Left kidney (tissue), 8 donors: ENCODE measurements at places on chromosomes 2 and 18. TPM values are rescaled to one million over a fixed set of nuclear protein-coding genes. Genes with fewer than 3 reads are reported as not detected.
A peak's percentile ranks its signal among the peaks of the same experiment; 100 is the strongest.

The DLX1 gene
- 0.43 TPM for polyA plus RNA-seq

The MDH1B gene
- 13.6 TPM for polyA plus RNA-seq

The MC4R gene
- 0.35 TPM for polyA plus RNA-seq

The TMEM163 gene
- 1.6 TPM for polyA plus RNA-seq

The TTN gene
- polyA plus RNA-seq, result 1.2 TPM

The POMC gene
- 8.4 TPM for polyA plus RNA-seq

The KIF1A gene
- polyA plus RNA-seq, result 11.1 TPM

The MFSD2B gene
- polyA plus RNA-seq, result 2.4 TPM

GRCh38 chr2:214830794-214831346 lies 21.4 kb upstream of the BARD1 start:
- no peak for DNase-seq

GRCh38 chr2:149353421-149353820 lies 23.0 kb downstream of the LYPD6 start:
- no peak for DNase-seq

GRCh38 chr2:113167115-113167932 lies 6.4 kb upstream of the PSD4 start:
- no peak for DNase-seq

DNA sequence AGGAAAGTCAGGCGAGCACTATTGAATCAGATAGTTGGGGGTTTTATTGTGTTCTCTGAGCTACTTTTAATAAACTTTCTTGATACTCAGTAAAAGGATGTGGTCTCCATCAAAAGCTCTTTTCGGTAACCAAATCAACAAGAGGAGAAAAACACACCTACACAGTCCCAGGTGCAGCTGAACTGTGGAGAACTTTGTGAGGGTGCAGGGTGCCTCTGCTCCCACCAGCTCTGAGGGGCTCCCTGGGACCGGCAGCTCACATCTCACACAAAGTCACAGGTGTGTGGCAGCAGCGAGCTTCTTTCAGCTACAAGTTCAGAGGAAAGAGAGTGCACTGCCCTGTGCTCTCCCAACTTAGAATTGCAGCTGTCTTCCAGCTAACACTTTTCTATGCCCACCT lies 650.4 kb downstream of the RNF144A start:
- no peak for DNase-seq

- DNase-seq, result no peak
These were observed 488.4 kb upstream of the PIK3C3 start for GRCh38 chr18:41466436-41467160.

- DNase-seq, result no peak
These were observed 77.4 kb downstream of the PTGR3 start for GRCh38 chr18:75131381-75132000.

GRCh38 chr2:19189391-19189790 lies 169.0 kb downstream of the OSR1 start:
- no peak for DNase-seq

DNA sequence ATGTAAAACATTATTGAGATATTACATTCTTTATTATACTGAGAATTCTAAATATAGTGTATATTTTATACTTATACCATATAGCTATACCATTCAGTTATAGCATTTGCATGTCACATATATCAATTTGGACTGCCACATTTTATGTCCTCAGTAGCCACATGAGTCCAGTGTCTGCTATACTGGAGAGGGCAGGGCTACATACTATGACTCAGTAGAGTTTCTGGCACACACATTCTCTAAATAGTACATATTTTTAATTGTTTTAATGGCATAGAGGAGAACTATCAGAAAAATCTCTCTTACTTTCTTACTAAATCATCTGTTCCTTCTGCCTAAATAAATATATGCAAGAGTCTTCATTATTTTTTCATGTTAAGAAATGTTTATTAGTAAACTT lies 55.4 kb upstream of the COL5A2 start:
- no peak for DNase-seq

- DNase-seq, result no peak
These were observed 30.8 kb upstream of the TMEM214 start for GRCh38 chr2:27001950-27002349.

GRCh38 chr2:178829981-178830380 lies 22.8 kb upstream of the TTN start:
- DNase-seq, result no peak

- no peak for DNase-seq
These were observed 82.3 kb upstream of the XPO1 start for GRCh38 chr2:61620244-61621159.

DNA sequence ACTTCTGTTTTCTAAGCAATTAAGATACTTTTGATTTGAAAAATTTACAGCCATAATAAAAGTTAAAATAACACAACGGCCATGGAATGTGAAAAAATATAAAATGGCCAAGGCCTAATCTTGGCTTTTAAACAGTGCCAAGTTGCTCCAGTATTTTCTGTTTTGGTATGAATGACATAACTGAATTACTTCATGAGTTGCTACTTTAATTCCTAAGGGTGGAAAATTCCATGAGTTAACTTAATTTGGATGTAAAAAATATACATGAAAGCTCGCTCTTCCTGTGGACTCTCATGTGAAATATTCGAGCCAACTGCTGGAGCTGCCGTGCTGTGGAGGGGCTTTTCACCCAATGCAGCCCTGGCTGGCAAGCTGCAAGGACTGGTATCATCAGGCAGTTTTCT lies 286.0 kb upstream of the CCDC68 start:
- DNase-seq, result no peak

DNA sequence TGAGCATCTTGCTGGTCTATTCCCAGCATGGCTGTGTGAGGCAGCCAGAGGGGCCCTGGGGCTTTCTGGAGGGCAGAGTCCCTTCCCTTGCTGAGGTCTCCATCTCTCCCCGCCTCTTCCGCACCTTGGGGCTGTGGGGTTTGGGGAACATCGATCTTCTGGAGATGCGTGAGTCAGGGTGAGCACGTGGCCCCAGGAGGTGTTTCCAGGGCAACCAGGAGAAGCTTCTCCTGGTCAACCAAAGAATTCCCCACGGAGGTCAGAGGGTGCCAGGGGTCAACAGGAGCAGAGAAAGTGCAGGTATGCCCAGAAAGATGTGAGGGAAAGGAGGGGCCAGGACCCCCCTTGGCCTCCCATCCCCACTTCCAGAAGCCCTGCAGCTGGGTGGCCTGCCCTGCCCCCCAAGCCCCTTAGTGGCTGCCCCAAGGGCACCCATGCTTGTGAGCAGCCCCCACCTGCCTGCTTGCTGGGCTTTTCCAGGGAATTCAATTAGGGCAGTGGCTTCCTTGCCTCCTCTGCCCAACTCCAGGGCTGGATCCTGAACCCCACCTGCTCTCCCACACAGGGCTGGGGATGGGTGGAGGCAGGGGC lies 2.8 kb upstream of the PROM2 start:
- DNase-seq, result no peak

- no peak for DNase-seq
These were observed 275.6 kb upstream of the ID2 start for GRCh38 chr2:8406271-8406670.

GRCh38 chr2:128452024-128452411 lies 133.3 kb upstream of the HS6ST1 start:
- DNase-seq, result no peak

DNA sequence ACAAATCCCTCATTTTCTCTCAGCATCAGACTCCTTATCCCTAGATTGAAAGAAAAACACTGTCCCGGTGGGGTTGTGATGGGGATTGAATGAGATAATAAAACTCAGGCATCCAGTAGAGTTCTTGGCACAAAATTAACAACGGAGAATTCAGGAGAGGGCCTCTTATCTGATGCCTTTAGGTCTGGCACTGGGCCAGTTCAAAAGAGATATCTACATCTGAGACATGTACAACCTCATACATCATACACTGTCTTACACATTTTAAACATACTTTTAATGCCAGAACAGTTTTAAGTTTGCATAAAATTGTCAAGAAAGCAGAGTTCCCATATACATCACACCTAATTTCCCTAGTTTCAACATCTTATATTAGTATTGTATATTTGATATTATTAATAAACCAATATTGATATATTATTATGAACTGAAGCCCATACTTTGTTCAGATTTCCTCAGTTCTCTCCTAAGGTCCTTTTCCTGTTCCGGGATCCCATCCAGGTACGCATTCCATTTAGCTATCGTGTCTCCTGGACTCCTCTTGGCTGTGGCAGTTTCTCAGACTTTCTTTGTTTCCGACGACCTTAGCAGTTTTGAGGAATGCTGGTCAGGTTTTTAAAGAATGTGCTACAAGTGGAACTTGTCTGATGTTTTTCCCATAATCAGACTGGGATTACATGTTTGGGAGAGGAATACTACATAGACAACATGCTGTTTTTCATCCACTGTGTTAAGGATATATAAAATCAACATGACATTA lies 27.8 kb downstream of the NXPH2 start:
- no peak for DNase-seq

DNA sequence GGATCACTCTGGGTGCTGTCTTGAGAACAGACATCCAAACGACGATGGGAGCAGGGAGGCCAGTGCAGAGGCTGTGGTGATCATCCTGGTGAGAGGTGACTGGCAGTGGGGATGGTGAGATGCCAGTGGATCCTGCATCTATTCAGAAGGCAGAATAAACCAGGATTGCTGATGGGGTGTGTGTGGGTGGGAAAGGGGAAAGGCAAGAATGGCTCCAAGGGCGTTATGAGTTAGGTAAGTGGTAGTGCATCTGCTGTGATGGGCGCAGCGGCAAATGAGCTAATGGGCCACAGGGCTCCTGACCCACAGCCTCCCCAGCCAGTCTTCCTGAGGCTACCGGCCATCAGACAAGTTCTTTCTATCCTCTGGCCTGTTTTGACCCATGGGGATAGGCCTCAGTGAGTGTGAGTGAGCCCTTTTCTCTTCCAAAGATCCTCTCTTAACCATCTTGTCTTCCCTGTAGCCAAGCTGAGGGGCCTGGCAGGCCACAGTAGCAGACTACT lies 29.6 kb downstream of the SERTAD2 start:
- DNase-seq, result no peak

- DNase-seq, result no peak
These were observed 26.0 kb downstream of the SATB2 start for GRCh38 chr2:199431746-199432213.

DNA sequence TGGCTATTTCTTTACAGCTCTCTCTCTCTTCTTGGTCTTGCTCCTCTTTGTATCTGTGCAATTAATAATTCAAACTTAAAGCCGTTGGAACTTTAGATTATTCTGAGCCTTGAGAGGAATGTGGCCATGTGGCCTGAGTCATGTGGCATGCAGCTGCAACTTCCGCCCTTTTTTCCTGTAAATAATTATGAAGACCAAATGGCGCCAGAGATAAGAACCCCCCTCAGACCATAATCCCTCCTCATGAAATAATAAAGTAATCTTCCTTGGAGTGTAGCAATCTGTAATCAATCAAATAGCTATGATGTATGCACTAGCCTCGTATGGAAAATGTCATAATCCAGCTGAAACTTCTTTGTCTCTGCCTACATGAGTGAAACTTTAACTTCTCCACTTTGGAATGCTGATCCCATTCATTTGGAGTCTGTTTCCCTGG lies 13.5 kb upstream of the TWSG1 start:
- peak; percentile 35 for DNase-seq

- DNase-seq, result no peak
These were observed 22.8 kb downstream of the TRABD2A start for GRCh38 chr2:84858123-84858522.

- DNase-seq, result no peak
These were observed 143.8 kb downstream of the SH3BP4 start for GRCh38 chr2:235095569-235095968.

DNA sequence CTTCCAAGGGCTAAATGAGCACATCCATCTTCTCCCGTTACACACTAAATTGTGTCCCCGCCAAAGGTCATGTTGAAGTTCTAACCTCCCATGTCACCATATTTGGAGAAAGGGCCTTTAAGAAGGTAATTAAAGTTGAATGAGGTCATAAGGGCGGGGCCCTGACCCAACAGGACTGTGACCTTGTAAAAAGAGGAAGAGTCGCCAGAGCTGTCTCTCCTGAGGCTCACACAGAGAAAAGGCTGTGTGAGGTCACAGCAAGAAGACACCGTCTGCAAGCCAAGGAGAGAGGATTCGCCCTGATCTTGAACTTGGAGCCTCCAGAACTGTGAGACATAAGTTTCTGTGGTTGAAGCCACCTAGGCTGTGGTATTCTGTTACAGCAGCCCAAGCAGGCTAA lies 24.1 kb downstream of the TRABD2A start:
- no peak for DNase-seq

GRCh38 chr2:182649316-182649715 lies 66.7 kb upstream of the DNAJC10 start:
- no peak for DNase-seq

GRCh38 chr18:79916128-79916494 lies 35.3 kb downstream of the SLC66A2 start:
- no peak for DNase-seq

GRCh38 chr2:28378679-28379584 lies 13.7 kb upstream of the FOSL2 start:
- DNase-seq, result no peak

GRCh38 chr2:170235860-170236679 lies 58.1 kb downstream of the MYO3B start:
- peak; percentile 44 for DNase-seq

DNA sequence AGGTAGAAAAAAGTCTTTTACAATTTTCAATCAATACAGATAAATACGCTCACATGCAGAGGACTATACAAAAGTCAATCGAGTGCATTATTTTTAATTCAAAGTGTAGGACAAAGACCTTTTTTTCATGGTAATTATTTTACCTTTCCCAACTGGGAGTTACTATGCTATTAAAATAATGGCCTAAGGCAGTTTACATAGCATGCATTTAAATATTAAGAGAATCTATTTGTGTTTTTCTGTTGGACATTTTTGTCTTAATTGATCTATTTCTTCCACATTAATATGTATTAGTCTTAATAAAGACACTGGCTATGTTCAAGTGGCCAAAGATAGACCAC lies 130.2 kb upstream of the MAP3K20 start:
- no peak for DNase-seq

- DNase-seq, result no peak
These were observed 18.6 kb upstream of the CTLA4 start for GRCh38 chr2:203849010-203849409.

GRCh38 chr2:105455488-105456003 lies 56.7 kb upstream of the FHL2 start:
- DNase-seq, result no peak

- DNase-seq, result no peak
These were observed 57.7 kb upstream of the ERBB4 start for GRCh38 chr2:212596276-212596675.

GRCh38 chr2:236236559-236237452 lies 27.4 kb downstream of the ASB18 start:
- no peak for DNase-seq

DNA sequence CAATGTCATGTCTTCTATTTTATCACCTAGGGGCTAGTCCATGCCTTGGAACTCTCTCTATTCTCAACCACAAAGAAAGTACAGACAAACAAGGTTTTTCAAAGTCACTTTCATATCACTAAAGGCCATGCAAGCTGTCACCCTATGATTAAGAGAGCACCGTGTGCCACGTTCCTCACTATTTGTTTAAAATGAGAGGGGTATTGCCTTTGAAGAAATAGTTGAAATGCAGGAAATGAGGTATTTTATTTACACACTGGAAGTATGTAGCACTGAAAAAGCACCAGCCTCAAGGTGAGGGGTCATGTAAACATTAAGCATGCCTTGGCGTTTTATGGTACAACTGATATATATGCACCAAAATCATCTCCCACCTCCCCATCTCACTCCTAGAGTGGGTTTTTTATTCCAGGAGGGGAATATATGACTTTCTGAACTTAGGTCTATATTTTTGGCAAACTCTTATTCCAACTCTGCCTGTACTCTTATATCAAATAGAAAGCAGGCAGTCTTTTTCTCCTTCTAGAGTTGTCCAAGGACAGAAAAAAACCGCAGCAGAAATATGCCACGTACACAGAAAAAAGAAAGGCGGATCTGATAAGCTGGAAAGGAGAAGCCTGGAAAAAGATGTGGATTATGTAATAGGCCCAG lies 53.5 kb downstream of the VSNL1 start:
- DNase-seq, result no peak
